ENCODE measurements at places on chromosomes 4 and X.

GRCh38 chr4:10015140-10015753 lies 6.0 kb downstream of the SLC2A9 start:
- DNase-seq: peak; percentile 79

- DNase-seq: no peak
Observed at GRCh38 chr4:112968451-112969159, 80.8 kb upstream of the ANK2 start.

DNA sequence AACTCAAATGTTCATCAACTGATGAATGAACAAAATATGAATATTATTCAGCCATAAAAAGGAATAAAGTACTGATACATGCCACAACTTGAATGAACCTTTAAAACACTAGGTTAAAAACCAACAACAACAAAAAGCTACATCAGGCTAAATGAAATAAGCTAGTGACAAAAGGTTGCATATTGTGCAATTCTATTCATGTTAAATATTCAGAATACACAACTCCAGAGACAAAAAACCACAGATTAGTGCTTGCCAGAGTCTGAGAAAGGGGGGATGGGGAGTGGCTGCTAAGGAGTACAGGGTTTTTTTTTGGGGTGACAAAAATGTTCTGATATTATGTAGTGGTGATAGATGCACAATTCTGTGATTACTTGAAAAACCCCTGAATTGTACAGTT lies 58.5 kb downstream of the HAUS3 start:
- no peak for DNase-seq

DNA sequence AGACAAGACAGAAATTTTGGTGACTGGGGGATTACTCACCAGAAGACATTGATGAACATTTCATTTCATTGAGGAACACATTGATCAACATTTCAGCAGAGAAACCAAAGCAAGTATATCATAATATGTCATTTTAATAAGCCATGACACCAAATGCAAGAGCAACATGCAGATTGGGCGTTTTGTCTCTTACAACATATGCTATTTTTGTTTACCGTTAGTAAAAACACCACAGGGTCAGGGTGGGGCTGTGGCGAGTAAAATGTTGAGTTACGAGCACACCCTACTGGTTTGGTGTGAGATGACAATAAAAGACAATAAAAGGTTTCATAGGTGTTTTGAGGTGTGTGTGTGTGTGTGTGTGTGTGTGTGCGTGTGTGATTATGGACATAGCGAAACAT lies 294.5 kb downstream of the PDGFC start:
- DNase-seq: no peak

DNA sequence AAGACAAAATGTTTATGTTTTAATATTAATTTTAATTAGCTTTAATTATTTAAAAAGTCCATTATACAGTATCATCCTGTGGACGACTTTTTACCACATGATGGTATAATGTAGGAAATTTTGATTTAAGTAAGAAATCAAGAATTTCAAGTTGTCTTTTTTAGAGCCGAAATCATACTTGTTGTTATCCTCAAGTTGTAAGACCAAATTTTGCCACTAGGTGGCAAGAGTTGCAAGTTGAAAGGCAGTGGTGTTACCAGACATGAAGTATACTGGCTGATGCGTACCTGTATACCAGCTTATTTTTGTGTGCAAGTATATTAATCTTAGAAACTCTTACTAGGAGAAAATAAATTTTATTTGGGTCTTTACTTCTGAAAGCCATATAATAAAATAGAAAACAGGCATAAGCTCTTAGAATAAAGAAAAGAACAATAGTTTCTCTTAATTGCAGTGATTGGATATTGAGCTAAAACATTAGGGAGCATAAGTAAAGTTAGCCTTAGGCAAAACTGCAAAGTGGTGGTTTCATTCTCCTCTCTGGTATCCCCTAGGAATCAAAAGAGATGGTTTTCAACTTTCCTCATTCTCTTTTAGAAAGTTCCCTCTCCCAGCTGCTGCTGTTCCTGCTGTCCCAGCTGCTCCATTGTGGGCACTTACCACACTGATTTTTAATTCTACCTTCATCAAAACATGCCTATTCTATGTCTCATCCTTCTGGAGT lies 118.0 kb upstream of the WDFY3 start:
- DNase-seq: peak; percentile 83

- no peak for DNase-seq
Observed at GRCh38 chr4:151948351-151949016, 187.7 kb upstream of the GATB start.

- DNase-seq: no peak
Observed at GRCh38 chr4:23911675-23912455, 22.0 kb upstream of the PPARGC1A start.

DNA sequence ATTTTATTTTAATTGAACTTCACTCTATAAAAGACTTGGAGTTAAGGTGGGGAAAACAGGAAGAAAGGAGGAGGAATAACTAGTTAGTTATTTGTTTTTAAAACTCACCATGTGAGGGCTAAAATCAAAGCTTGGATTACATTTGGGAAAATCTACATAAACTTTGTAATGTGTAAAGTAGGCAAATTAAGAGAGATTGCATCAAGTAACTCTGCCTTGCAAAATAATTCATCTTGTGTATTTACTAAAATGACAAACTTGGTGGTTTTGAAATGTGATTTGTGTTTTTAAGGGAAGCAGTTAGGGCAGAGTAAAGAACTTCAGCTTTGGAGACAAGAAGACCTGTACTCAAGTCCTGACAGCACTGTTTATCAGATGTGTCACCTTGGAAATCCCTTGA lies 43.3 kb upstream of the RASSF6 start:
- no peak for DNase-seq

DNA sequence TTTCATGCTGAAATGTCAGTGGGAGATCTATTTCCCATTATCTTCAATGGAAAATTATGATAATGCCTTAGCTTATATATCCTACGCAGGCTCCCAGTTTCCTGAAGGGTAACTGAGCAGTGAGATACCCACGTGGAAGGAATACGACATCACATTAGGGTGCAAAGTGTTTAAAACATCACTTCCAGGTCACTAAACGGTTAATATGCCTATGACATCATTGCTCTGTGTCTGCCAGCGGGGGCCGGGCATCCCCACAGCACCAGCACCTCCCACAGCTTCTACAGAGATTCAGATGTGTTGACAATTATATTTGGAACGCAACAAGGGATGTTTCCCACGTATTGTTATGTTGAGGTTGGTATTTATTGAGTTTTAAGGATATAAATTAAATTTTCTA lies 27.1 kb downstream of the TMEM271 start:
- DNase-seq: no peak

DNA sequence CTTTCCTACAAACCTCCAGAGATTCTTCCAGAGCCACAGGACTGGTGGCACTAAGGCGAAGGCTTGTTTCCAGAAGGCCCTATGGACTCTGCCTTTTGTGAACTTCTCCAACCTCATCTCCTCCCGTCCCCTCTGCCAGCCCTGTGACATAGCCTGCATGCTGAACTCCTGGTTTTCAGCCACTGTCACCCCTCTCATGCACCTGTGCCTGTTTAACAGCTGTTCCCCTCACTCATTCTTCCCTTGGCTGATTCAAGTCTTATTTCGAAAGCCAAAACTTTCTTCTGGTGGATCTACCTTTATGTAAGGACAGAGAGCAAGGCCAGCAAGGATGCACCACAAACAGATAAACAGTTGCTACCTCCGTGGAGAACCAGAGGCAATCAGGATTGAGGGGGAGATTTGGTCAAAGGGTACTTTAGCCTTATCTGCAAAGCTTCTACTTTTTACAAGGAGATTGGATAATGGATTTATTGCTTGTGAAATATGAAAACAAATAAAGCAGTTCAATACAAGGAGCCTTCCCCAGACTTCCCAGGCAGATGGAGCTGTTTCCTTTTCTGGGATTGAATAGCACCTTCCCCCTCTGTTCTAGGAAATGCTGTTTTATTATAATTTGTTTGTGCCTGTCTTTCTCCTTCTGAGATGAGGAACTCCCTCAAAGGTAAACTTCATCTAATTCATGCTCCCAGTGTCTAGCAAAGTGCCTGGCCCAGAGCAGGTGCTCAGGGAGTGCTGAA lies 5.7 kb downstream of the CITED1 start:
- no peak for DNase-seq

DNA sequence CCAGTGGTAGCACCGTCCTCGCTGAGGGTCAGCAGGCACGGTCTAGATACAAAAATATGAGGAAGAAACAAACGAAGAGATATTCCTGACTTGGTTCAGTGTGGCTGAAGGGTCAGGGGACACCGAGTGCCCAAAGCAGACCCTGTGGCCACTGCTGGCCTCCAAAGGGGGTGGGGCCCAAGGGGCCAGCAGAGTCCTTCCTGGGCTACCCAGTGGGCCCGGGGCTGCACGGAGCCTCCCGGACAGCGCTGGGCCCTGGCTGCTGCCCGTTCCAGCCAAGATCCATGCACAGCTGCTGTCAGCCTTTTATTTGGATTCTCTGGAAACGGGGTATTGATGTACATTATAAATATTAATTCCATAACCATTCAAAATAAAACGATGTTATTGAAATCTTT lies 20.4 kb downstream of the NELFA start:
- DNase-seq: no peak

- no peak for DNase-seq
Observed at GRCh38 chr4:71833232-71833900, 49.5 kb upstream of the GC start.

DNA sequence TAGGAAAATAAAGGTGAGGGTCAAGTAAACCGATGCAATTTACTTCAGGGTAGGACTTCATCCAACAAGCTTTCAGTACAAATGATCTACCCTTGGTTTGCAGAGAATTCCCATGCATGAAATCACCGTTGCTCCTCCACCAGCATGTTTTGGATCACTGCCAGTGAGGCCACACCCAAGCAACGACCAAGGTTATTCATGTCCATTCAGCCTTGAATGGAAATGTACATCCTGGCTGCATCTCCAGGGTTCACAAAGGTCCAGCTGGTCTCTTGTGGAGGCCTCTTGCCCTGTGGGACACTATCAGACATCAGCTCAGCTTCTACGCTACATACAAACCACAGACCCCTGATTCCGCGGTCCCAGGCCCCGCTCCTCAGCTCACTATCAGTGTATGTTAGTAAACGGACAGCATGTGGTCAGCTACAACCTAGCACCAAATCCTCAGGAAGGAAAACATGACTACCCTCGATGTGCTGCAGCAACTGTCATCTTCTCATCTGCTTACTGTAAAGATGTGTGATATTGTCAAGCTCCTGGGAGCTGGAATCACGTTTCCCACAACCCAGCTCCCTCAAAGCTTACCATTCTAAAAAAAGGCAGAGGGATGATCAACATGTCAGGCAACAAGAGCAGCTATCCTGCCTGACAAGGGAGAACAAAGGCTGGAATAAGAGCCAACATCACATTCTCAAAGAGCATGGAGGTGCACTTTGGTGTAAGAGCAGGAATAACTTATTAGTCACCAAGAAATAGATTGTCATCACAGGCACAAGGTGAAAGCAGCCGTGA lies 4.9 kb downstream of the LYAR start:
- DNase-seq: no peak

DNA sequence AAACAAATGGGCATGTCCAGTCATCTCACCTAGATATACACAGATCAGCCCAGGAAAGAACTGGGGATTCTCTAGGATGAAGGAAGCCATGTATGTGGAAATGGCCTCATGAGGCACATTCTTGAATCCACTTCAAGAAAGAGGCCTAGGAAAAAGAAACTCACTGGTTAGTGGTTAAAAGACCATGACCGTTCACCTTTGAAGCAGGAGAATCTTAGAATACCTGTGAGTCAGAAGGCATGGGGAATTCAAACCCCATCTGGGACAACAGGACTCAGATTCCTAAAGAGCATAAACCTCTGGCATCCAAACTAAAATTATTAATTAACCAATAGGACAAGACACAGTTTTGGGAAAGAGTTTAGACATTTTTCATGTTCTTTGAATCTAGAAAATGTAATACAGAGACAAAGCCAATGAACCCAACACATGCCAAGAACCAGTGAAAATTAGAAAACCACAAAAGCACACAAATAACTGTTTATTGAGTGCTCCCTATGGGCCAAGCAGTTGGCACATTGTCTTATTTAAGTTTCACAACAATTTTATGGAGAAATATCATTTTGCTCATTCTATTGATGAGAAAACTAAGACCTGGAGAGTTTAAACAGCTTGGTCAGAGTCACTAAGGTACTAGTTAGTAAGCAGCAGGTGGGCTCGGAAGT lies 97.5 kb downstream of the NPNT start:
- no peak for DNase-seq

DNA sequence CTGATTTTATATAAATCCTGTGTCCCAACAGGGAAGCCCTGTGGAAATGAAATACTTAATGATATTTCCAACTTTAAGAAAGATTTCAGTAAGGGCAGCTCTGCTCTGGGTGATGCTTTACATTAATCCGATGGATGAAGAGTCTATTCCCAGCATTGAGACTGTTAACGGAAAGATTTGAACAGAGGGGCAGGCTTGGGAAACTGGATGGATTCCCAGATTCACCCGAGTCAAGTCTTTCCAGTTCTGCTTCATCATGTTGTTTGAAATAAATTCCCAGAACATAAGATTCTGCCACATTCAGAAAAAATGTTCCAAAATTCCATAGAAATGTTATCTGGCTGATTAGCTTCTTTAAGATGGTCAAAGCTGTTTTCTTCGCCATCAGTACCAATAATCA lies 246.0 kb downstream of the FBXW7 start:
- DNase-seq: peak; percentile 22

DNA sequence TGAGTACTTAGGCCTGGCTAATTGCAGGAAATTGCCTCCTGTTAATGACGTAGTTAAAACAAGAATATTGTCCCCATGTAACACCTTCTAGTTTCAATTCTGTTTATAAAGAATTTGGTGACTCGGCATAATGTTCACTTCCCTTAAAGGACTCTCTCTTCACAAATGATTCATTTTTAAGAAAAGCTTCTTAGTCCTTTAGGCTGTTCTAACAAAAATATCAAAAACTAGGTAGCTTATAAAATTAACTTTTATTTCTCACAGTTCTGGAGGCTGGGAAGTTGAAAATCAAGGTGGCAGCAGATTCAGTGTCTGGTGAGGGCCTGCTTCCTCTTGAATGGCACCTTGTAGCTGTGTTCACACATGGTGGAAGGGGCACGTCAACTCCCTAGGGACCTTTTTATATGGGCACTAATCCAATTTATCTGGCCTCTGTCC lies 23.8 kb downstream of the COL25A1 start:
- no peak for DNase-seq

DNA sequence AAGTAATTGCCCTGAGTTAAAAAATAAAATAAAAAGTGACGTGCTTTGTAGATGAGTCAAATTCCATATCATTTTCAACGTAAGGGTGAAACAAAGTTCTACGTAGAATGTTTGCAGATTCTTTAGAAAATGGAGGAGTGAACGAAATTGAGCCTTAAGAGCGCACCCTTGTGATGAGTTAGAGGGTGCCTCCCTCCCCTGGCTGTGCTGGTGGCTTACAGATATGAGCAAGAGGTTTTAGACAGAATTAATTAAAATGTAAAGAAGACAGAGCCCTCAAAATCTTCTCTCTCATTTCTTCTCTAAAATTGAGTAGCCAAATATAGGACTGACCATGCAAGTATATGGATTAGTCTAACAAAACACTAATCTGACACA lies 30.2 kb upstream of the LGI2 start:
- DNase-seq: no peak

GRCh38 chr4:176001151-176002006 lies 64.3 kb upstream of the WDR17 start:
- peak; percentile 84 for DNase-seq

- peak; percentile 86 for DNase-seq
Observed at GRCh38 chr4:123616951-123617461, 220.4 kb downstream of the SPRY1 start.

Data from Ammon's horn (tissue), 1 donor.